ENCODE measurements at places on chromosomes 5 and 9.
A peak's percentile ranks its signal among the peaks of the same experiment; 100 is the strongest.

- H3K36me3 ChIP-seq, result no peaks in the 10 kb centered on the region
- H3K27ac ChIP-seq, result no peak overlapping the region
- no peak for DNase-seq
- H3K4me3 ChIP-seq, result no peak overlapping the region
- H3K27me3 ChIP-seq, result no peaks in the 10 kb centered on the region
Measured at GRCh38 chr9:68555437-68556150, 14.9 kb upstream of the TMEM252 start.

DNA sequence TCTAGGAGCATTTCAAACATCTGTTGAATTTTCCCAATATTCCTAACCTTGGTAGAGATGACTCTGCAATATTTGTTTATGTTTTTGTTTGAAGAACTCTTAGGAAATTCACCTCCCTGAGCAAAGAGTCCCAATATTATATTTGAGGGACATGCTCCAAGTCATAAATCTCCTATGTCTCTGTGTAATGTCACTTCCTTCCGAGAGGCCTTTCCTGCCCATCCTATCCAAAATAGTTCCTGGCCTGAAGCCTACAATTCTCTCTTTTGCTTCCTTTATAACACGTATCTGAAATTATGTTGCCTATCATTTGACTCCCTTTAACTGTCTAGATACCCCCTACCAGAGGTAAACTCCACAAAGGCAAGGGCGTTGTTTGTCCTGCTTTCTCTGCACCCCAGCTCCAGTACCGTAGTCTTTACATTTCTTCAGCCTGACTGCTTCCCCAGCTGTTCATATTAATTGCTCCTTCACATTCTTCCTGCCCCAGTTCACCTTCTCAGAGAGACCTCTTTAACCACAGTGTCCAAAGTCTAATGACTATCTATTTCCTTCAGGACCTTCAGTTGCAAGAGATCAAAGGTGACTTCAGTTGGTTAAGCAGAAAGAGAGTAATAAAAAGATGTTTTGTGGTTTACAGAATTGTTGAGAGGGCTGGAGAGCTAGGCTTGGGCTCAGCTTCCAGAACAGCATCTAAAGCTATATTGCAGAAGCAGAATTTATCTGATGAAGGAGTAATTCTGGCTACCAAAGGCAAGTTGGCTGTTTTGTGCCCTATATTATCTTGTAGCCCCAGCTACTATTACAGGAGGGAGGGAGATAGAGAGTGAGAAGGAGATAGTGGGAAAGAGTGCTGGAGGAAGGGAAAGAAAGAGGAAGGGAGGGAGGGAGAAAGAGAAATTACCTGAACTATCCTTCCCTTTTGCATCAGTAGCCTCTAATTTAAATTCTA is 109.3 kb upstream of the TMEM161B start:
- H3K36me3 ChIP-seq, result no peaks in the 10 kb centered on the region
- no peak overlapping the region for H3K4me3 ChIP-seq
- no peak for DNase-seq
- H3K27me3 ChIP-seq, result no peaks in the 10 kb centered on the region
- H3K4me1 ChIP-seq, result no peaks in the 10 kb centered on the region

DNA sequence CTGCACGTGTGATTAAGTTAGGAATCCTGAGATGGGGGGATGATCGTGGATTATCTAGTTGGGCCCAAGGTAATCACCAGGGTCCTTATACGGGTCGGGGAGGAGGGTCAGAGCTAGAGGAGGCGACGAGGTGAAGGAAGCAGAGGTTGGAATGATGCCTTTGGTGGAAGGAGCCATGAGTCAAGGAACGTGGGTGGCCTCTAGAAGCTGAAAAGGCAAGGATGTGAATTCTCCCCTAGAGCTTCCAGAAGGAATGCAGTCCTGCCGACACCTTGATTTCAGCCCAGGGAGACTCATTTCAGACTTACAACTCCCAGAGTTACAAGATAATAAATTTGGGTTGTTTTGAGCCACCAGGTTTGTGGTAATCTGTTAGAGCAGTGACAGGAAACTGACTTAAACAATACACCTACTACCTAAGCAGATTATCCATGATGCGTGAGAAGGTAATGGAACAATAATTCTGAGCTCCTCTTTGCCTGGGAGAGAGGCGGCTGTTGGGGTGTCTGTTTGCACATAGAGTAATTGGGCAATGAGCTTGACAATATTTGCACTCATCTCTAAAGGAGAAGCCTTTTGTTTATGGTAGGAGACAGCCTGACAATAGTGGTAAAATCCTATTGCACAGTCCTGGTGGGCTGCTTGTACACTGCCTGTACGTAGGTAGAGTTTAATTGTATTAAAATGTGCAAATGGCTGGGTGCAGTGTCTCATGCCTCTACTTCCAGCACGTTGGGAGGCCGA is 129.3 kb upstream of the IER5L start:
- no peaks in the 10 kb centered on the region for H3K36me3 ChIP-seq
- no peaks in the 10 kb centered on the region for H3K4me1 ChIP-seq
- no peak overlapping the region for H3K4me3 ChIP-seq
- H3K27ac ChIP-seq, result no peak overlapping the region

DNA sequence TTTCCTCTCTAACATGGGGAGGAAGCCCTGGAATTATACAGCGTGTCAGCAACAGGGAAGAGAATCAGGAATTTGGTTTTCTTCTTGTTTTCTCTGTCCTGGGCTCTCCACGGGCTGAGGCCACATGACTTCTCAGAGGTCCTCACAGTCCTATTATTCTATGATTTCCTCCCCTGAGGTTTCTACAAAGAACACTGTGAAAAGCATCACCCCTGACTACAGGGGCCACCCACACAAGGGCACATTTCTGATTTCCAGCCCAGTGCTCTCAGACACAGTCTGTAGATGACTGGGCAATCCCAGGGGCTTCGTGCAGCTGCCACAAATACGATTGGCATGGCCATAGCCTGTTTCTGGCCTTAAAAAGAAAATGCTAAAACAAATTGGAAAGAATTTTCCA is 284.9 kb downstream of the CEMIP2 start:
- no peaks in the 10 kb centered on the region for H3K4me1 ChIP-seq
- H3K27me3 ChIP-seq, result peaks cover 10% of the 10 kb centered on the region
- no peak for DNase-seq
- no peaks in the 10 kb centered on the region for H3K36me3 ChIP-seq
- no peak overlapping the region for H3K27ac ChIP-seq

- peaks cover 20% of the 10 kb centered on the region for H3K36me3 ChIP-seq
- H3K4me3 ChIP-seq, result no peak overlapping the region
- no peak for DNase-seq
- no peaks in the 10 kb centered on the region for H3K27me3 ChIP-seq
Measured at GRCh38 chr5:137699336-137700281, 36.3 kb downstream of the KLHL3 start.

DNA sequence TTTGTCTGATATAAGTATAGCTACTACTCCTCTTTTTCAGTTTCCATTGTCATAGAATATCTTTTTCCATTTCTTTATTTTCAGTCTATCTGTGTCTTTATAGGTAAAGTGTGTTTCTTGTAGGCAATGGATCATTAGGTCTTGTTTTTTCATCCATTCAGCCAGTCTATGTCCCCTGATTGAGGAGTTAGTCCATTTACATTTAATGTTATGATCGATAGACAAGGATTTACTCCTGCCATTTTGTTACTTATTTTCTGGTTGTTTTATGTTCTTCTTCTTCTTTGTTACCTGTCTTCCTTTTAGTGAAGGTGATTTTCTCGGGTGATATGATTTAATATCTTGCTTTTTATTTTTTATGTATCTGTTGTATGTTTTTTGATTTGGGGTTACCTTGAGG is 169.0 kb downstream of the BARX1 start:
- H3K36me3 ChIP-seq, result no peaks in the 10 kb centered on the region
- no peaks in the 10 kb centered on the region for H3K4me1 ChIP-seq
- H3K4me3 ChIP-seq, result no peak overlapping the region

- no peak for DNase-seq
- H3K4me3 ChIP-seq, result no peak overlapping the region
- H3K27me3 ChIP-seq, result no peaks in the 10 kb centered on the region
Measured at GRCh38 chr5:5592541-5592940, 170.1 kb downstream of the ICE1 start.

DNA sequence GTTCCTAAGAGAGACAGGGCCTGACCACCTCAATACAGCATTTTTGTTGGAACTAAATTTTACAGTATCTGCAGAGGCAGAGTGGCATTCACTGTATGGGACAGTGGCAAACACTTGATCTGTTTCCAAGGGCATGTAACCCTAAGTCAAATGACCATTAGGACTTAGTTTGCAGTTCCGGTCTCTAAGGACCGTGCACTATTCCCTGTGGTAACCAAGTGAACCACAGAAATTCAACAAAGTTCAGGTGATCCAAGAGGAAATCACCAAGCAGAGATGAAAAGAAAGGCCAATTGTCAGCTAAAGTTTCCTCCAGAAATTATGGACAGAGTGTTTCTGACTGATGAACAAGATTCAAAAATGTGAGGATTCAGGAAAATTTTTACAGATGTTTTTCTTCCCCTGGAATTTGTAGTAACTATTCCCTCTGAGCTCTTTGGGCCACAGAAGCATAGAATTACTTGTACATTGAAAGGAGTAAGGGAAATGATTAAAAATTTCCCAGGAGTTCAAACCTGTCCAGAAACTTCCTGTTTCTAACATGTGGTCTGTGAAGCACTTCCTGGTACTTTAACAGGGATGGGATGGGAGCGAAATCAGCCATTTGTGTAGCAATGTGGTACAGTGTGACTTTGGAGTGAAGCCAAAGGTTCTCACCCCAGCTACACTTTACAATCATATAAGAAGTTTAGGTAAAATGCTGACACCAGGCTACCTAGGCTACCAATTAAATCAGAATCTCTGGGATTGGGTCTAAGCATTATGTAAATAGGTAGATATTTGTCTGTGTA is 266.1 kb upstream of the MAP3K1 start:
- no peak for DNase-seq
- H3K4me3 ChIP-seq, result no peak overlapping the region
- no peaks in the 10 kb centered on the region for H3K36me3 ChIP-seq
- no peak overlapping the region for H3K27ac ChIP-seq
- H3K27me3 ChIP-seq, result no peaks in the 10 kb centered on the region

GRCh38 chr5:137735555-137736284 is at the start of gene KLHL3:
TSS of gene KLHL3 (minus strand) at chr5:137736089. CDS start at chr5:137735646, 443 bp downstream.
- H3K27ac ChIP-seq, result peak within 1 kb of the TSS; percentile 84
- no peaks in the 10 kb centered on the region for H3K36me3 ChIP-seq
- H3K27me3 ChIP-seq, result no peaks in the 10 kb centered on the region
- peaks cover 74% of the 10 kb centered on the region for H3K4me1 ChIP-seq
- peak within 1 kb of the TSS; percentile 68 for H3K4me3 ChIP-seq

- peak; percentile 10 for DNase-seq
- H3K36me3 ChIP-seq, result no peaks in the 10 kb centered on the region
- no peaks in the 10 kb centered on the region for H3K27me3 ChIP-seq
- H3K4me3 ChIP-seq, result no peak overlapping the region
- no peak overlapping the region for H3K27ac ChIP-seq
- peaks cover 13% of the 10 kb centered on the region for H3K4me1 ChIP-seq
Measured at GRCh38 chr5:685262-686171, 7.6 kb downstream of the TPPP start.

GRCh38 chr5:147689426-147689825 is 93.1 kb downstream of the JAKMIP2 start:
- H3K4me3 ChIP-seq, result no peak overlapping the region
- peaks cover 16% of the 10 kb centered on the region for H3K4me1 ChIP-seq
- H3K36me3 ChIP-seq, result no peaks in the 10 kb centered on the region
- H3K27ac ChIP-seq, result no peak overlapping the region
- no peak for DNase-seq
- H3K27me3 ChIP-seq, result no peaks in the 10 kb centered on the region

DNA sequence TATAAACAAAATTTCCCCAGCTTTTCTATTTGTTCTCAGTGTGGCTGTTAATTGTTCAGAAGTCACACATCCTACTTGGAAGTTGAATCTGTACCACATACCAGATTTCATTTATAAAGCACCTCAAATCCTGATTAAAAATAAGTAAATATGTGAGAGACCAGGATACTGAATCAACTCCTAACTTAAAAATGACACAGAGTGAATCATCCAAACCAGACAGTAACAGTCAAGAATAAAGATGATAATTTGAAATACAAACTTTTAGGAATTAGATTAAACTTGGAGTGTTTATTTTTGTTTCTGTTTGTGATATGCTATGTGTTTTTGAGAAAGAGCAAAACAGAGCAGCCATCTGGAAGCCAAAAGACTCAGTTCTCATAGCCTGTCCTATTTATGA is 633.2 kb upstream of the RORB start:
- DNase-seq, result no peak
- H3K4me3 ChIP-seq, result no peak overlapping the region
- no peak overlapping the region for H3K27ac ChIP-seq
- H3K4me1 ChIP-seq, result no peaks in the 10 kb centered on the region

DNA sequence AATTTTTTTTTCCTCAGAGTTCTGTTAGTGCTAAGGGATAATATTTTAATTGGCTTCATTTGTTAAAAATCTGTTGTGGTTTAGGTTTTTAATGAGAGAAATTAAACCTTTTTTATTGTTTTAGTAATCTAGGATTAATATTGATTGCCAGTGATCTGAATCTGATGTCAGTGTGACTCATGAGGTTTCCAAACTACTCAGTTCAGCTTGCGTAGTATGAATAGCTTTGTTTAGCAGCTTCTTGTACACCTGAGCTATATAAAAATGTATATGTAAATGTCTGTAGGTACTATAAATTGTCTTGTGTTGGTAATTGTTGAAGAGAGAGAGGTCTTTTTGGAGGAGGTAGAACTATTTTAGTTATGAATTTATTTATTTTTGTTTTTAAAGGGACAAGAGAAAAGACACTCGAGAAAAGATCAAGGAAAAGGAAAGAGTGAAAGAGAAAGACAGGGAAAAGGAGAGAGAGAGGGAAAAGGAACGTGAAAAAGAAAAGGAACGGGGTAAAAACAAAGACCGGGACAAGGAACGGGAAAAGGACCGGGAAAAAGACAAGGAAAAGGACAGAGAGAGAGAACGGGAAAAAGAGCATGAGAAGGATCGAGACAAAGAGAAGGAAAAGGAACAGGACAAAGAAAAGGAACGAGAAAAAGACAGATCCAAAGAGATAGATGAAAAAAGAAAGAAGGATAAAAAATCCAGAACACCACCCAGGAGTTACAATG is 26.3 kb downstream of the SREK1 start:
- no peak overlapping the region for H3K27ac ChIP-seq
- H3K27me3 ChIP-seq, result no peaks in the 10 kb centered on the region
- H3K36me3 ChIP-seq, result peaks cover 67% of the 10 kb centered on the region
- no peak overlapping the region for H3K4me3 ChIP-seq
- H3K4me1 ChIP-seq, result peaks cover 14% of the 10 kb centered on the region

All from left ventricle myocardium inferior (tissue), 1 donor.